Mammary microvascular endothelial cell (primary cell): ENCODE measurements at places on chromosomes 1 and 21. TPM values are rescaled to one million over a fixed set of nuclear protein-coding genes. Genes with fewer than 3 reads are reported as not detected.

AVPR1B gene
- not detected in 2 replicates for total RNA-seq

DNM3 gene
- total RNA-seq, result 1.0 and 1.7 TPM in 2 replicates

S100A3 gene
- total RNA-seq, result 9.7 and 12.4 TPM in 2 replicates

UTS2 gene
- total RNA-seq, result not detected in 2 replicates
